ENCODE measurements at places on chromosomes 16 and 17. TPM values are rescaled to one million over a fixed set of nuclear protein-coding genes. Genes with fewer than 3 reads are reported as not detected.
A peak's percentile ranks its signal among the peaks of the same experiment; 100 is the strongest.

DNA sequence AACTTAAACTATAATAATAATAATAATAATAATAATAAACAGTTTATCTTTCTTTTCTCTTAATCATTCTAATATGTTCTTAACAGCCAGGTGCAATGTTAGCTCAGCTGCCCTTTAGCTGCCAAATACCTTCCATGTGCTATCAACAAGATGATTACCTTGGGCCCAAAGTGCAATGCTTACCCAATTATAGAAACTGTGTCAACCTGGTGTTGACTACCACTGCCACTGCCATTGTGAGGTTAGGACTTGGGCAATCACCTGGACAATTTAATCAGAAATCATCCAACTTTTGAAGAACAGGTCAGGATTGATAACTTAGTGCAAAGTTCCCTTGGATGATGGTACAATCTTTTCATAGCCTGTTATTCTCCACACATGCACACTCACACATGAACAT is 371.8 kb upstream of the SALL1 start:
- no peak for DNase-seq

Gene NLE1
- 9.0 TPM for total RNA-seq

GRCh38 chr17:53061446-53061845 is 761.3 kb upstream of the KIF2B start:
- DNase-seq, result no peak

Gene GJC1
- total RNA-seq, result 2.2 TPM

- DNase-seq, result no peak
These were observed 63.3 kb upstream of the HLF start for GRCh38 chr17:55201308-55201932.

DNA sequence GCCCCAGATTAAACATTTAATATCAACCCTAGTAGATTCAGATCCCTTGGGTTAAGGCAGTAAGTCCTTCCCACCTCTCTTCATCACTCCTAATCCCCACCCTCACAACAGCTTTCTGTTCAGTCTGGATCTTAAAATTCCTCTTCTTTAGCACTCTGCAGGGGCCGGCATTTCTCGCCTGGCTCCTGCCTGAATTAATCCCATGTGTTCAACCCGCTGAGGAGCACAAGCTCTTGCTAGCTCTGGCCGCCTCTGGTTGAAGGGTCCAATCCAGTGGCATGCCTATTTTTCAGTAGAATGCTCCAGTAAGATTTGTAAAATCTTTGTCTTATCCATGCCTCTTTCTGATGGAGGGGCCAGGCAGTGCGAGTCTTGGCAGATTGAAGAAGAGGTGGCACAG is 59.2 kb downstream of the CYB5B start:
- no peak for DNase-seq

Gene ANKFN1
- total RNA-seq, result 0.60 TPM

DNA sequence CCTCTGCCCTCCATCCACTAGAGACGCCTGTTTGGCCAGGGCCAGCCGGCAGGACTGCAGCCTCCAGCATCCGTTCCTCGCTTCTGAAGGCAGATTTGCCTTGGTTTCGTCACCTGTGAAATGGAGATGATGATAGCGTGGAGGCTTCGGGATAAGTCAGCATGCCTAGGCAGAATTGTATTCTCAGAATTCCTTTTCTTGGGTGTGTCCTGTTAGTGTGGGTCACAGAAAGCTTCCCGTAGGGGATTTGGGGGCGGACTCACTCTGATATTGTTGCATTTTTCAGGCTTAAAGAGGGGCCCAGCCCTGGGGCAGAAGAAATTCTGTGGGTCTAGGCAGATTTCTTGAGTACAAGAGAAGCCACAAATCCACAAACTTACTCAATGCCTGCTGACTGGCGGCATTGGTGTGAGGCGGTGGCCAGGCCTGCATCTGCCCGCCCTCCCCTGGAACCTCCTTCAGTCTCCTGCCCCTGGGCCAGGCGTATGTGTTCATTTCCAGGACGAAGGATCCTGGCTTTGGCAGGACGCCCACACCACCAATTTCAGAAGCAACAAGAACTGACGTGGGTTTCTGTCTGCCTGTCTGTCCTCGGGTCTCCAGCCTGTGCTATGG is 17.6 kb downstream of the CCDC42 start:
- DNase-seq, result no peak

Gene KCNH6
- total RNA-seq, result 0.64 TPM

DNA sequence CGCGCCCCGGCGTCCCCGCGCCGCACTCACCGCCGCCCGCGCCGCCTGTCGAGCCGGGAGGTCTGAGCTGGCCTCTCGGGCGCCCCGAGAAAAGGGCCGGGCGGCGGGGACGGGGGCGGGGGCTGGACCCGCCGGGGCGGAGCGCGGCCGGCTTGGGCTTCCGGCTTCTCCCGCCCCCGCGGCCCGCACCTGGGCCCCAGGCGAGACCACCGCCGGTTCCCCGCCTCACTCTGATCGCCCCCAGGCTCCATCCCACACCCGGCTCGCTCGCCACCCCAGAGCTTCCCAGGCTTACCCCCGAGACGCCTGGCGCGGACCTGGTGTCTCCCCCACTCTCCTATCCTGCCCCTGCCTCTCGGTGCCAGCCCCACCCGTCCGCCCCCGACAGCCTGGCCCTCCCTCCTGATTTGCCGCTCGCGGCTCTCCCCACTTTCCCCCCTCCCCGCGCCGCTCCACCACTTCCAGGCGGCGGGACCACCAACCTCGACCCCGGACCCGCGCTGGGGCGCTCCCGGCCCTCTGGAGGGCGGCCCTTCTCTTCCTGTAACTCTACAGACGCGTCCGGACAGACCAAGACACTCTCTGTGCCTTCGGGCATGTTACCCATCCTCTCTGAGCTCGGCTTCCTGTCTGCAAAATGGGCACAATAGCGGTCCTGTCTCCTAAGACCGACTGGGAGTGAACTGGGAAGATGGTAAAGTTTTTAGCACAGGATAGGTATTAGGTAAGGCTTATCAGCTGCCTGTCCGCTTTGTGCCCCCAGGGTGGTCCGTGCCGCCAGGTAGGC is at the start of gene LITAF:
LITAF (minus strand) TSS at position 64 of the 787 bp plus-strand sequence. CDS start 30,189 bp downstream, outside the sequence.
- peak; percentile 85 for DNase-seq

DNA sequence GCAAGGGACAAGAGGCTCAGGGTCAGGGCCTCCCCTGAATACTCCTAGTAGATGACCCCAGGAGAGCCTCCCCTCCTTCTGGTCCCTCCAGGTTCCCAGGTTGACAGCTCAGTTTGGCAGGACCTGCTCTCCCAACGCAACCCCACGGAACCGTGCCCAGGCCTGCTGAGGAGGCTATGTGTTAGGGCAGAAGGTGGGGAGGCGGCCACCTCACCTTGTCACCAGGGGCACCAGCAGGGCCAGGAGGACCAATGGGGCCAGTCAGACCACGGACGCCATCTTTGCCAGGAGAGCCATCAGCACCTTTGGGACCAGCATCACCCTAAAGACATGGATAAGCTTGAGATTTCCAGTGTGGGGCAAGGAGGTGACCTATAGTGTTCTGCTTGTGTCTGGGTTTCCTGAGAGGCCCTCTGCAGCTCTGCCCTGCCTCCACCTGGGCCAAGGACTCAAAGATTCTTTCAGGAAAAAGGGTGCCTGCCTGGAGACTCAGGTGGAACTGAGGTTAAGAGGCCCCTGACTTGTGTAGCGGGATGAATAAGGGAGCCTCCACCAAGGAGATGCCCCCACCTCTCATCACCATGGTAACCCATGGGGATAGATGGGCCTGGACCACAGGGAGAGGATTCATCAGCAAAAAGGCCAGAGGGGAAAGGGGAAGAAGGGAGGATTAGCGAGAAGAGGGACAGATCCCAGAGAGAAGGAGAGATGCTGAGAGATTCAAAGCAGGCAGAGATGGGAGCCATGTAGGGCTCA is 10.7 kb downstream of the COL1A1 start:
- DNase-seq, result no peak

- no peak for DNase-seq
These were observed 2.5 kb upstream of the ARHGAP23 start for GRCh38 chr17:38425744-38426143.

All from mucosa of descending colon (tissue), 3 donors.